Dermis microvascular lymphatic vessel endothelial cell (primary cell): ENCODE measurements at places on chromosomes 2 and 18.

DNA sequence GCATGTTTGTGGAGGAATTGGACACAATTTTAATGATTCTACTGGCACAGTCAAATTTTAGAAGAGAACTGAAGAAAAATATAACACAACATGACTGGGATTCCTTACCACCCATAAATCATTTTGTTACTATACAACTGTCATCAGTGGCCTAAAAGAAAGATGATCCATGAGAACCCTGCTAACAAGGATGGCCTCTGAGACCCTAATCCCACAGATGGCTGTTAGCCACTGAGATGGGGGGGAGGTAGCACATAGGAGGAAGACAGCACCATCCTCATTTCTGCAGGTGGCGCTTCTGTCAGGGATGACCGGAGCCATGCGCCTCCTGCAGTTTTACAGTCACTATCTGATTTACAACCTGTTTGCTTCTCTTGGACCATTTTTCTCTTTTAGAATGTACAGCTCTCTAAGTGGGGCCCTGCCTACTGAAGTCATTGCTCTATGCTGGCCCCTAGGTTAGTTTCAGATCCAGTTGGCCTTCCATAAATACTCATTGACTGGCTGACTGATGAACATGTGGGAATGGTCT is 279.8 kb downstream of the NAPG start:
- no peak for DNase-seq

GRCh38 chr2:111226876-111227700 is 106.4 kb downstream of the BCL2L11 start:
- DNase-seq = no peak

- no peak for DNase-seq
Observed at GRCh38 chr18:10724666-10725065, 198.8 kb downstream of the NAPG start.

DNA sequence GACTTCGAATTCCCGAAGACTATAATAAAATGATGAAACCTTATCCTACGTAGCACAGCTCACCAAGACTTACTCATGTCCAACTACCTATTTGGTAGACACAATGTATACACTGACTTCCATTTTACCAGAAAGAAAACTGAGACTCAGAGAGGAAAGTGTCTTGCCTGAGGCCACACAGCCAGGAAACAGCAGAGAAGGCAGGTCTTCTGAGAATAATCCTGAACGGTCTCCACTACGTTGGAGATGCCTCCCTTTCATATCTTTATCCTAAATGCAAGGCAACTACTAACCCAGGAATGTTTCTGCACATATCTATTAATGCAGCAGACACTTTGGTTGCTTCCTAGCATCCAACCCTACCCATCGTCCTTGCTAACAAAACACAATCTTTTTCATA is 11.9 kb upstream of the FABP1 start:
- no peak for DNase-seq

- DNase-seq = no peak
Observed at GRCh38 chr2:127615511-127616166, 30.3 kb upstream of the GPR17 start.

- no peak for DNase-seq
Observed at GRCh38 chr18:677951-678381, 20.5 kb downstream of the TYMS start.

- no peak for DNase-seq
Observed at GRCh38 chr2:197454923-197455322, 1.6 kb downstream of the COQ10B start.

DNA sequence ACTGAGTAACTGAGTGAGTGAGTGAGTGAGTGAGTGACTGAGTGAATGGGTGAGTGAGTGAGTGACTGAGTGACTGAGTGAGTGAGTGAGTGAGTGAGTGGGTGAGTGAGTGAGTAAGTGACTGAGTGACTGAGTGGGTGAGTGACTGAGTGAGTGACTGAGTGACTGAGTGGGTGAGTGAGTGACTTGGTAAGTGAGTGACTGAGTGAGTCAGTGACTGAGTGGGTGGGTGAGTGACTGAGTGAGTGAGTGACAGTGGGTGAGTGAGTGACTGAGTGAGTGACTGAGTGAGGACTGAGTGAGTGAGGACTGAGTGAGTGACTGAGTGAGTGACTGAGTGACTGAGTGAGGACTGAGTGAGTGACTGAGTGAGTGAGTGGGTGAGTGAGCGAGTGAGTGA is 13.9 kb downstream of the MAL start:
- no peak for DNase-seq

DNA sequence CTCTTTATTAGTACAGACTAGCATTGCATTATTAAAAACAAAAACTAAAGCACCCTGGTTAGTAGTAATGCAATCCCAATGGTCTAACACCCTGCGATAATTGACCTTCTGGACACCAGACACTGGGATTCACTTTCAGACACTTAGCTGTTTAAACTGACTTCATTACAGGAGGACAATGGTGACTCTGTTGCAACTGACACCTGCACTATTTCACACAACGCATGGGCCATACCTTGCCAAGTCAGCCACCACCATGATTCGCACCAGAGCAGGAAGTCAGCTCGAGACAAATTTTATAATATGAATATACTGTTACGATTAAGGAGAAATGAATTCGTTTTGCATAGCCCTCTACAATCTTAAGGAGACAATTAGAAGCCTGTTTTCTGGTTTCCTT is 150.7 kb downstream of the MEIS1 start:
- no peak for DNase-seq

- DNase-seq = no peak
Observed at GRCh38 chr2:127143841-127144782, 37.2 kb upstream of the BIN1 start.

- DNase-seq = peak; percentile 94
Observed at GRCh38 chr18:12639990-12640880, 17.7 kb downstream of the SPIRE1 start.

GRCh38 chr2:118190474-118190873 is 102.2 kb downstream of the INSIG2 start:
- DNase-seq = no peak

GRCh38 chr2:65602603-65603235 is 170.3 kb upstream of the SPRED2 start:
- DNase-seq = no peak

DNA sequence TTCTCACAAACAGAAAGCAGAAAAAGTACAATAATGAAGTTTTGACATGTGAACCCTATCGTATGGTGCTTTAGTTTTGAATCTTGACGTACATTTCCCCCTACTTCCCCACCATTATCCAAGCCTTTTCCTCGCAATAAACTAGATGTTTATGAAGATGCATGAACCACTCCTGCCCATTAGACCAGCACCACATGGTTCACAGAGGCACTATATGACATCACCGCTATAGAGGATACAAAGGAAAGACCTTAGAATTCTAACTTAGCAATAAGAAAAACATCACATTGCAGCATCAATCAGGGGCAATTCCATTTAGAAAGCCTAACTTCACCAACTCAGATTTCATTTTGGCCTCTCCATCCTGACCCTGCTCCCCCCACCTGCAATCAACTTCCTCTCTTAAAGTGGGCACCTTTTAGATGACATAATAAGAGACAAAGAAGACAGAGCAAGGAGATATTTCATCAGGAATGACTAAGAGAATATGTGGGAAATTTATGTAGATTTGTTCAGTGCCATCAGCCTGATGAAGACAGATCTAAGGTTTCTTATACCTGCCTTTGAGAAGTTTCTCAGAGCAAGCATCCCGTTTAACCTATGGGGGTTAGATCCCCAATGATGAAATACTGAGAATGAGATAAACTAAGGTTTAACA is 124.9 kb downstream of the PIGN start:
- no peak for DNase-seq

GRCh38 chr2:137262594-137262993 is 497.2 kb downstream of the THSD7B start:
- DNase-seq = no peak

DNA sequence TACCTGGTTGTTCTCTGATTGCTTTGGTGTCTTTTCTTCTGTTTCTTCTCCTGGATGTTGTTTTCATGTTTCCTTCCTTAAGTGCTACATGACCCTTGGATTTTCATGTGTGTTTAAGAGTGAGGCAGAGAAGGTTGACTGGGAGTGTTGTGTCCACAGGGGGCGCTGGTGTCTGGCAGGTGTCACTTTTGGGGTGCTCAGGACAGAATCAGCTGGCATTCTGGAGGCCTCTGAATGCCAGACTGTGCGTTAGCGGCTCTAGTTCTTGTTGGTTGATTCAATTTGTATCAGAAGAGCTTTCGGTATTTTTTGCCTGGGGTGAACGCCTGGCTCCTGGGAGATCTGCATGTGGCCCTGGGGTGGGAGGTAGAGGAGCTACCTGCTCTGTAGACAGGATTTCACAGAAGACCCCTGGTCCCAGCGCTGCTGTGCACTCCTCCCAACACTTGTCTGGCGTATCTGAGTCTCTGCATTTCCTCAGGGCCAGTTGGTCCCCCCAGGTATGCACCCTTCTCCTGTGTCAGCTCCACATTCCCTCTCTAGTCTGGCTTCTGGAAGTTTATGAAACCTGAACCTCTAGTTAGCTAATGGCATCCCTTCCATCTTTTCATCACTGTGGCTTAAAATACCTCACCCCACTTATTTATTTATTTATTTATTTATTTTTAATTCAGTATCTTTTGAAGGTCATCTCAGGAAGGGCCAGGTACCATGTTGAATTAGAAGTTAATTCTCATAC is 1.1 kb downstream of the GREB1 start:
- no peak for DNase-seq

- no peak for DNase-seq
Observed at GRCh38 chr18:55228191-55228590, 268.9 kb upstream of the CCDC68 start.

DNA sequence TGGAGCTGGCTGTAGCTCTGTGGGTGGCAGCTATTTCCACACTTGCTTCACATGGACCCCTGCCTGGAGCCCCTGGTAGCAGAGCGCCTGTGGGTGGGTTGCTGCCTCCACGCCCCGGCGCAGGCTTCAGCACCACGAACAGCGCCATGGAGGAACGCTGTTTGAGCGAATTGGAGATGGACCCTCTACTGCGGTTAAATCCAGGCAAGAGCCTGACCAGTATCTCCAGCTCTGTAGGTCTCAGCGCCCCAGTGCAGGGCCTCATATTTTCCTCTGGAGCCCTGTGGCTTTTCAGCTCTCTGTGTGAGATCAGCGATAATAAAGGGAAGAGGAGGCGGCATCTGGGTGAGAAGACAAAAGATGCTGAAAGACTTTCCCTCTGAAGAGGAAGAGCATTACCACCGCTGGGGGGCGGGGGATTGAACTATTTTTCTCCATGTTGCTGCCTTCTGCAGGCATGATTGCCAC is 12.0 kb downstream of the ONECUT2 start:
- DNase-seq = no peak

- peak; percentile 15 for DNase-seq
Observed at GRCh38 chr2:190637903-190638618, 10.8 kb upstream of the NAB1 start.

- DNase-seq = no peak
Observed at GRCh38 chr2:197504000-197504399, 3.8 kb downstream of the HSPE1 start.

GRCh38 chr18:995629-996028 is 91.0 kb downstream of the ADCYAP1 start:
- no peak for DNase-seq

- no peak for DNase-seq
Observed at GRCh38 chr2:229107601-229108000, 163.5 kb downstream of the PID1 start.

DNA sequence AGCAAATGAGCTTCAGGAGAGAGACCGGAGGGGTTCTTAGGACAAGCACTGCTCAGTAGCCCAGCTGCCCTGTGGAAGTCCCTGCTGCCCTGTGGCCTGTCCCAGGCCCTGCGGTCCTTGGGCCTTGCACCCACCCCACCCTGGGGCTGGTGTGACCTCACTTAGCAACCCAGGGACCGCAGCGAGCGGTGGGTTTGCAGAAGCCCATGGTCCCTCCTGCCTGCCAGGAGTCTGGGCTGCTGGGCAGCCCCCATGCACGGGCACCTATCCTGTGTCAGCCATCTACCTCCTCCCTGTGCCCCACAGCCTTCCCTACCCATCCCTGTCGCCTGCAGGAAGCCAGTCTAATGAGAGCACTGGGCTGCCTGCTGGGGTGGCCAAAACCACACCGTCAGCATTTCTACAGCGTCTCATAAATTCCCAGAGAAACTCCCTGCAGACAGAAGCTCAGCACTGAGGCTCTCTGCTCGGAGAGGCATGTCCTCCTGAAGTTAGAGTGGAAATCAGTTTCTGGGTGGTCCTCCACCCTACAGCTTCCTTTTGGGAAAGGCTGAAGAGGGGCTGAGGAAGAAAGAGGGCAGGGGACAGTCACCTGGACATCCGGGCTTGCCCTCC is 231.1 kb upstream of the HS6ST1 start:
- DNase-seq = no peak

DNA sequence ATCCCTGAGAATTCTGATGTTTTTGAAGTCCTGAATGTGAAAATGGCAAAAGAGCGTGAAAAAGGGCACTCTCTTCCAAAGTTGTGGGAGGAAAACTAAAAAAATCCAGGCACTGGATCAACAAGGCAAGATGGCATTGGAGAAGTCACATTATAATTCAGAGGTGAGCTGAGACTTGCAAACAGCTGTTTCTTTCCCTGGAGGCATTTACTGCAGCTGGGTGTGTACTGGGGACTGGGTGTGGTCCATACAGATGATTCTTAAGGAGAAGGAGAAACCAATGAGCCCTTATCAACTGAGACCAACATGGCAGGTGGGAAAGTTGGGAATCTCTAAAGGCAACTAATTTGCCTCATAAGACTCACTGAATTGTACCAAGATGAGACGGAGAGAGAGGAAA is 313.9 kb downstream of the TRIB2 start:
- no peak for DNase-seq

GRCh38 chr2:126883666-126884040 is 15.0 kb upstream of the TEX51 start:
- no peak for DNase-seq

GRCh38 chr2:221848286-221848685 is 276.2 kb upstream of the EPHA4 start:
- no peak for DNase-seq

- no peak for DNase-seq
Observed at GRCh38 chr2:98869272-98869641, 66.8 kb downstream of the CRACDL start.

DNA sequence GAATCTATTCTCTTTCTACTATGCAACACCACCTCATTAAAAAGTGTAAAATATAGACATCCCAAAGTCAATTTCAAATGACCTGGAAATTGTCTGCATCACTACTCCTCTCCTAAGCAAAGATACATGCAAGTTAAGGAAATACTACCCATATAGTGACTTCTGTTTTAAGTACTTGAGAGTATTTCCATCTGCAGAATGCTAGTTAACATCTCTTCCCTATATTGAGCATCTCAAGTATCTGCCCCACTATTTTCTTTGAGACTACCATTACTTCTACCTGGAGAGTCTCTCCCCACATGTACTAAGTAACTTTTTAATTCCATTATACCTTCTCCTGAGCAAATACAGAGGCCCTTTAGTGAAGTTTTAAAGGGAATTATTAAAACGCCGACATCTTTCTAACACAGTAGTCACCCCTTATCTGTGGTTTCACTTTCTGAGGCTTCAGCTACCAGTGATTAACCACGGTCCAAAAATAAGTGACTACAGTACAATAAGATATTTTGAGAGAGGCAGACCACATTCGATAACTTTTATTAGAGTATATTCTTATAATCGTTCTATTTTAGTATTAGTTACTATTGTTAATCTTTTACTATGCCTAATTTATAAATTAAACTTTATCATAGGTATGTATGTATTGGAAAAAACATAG is 21.8 kb downstream of the CWC22 start:
- DNase-seq = no peak

GRCh38 chr2:205865056-205865455 is 182.8 kb downstream of the NRP2 start:
- no peak for DNase-seq
